Psoas muscle (tissue), 8 donors: ENCODE measurements at places on chromosomes 6 and 20. TPM values are rescaled to one million over a fixed set of nuclear protein-coding genes. Genes with fewer than 3 reads are reported as not detected.

BNIP5 gene
- not detected for total RNA-seq

C6orf141 gene
- 0.58 TPM for total RNA-seq

ATP9A gene
- total RNA-seq, result 32.9 TPM

PRKN gene
- total RNA-seq, result 19.5 TPM

SOX18 gene
- total RNA-seq, result 11.7 TPM

RRAGD gene
- total RNA-seq, result 123 TPM

FAM209A gene
- total RNA-seq, result not detected

SMLR1 gene
- total RNA-seq, result not detected

CYP39A1 gene
- 0.63 TPM for total RNA-seq
